ENCODE measurements at places on chromosomes 5 and 9.

DNA sequence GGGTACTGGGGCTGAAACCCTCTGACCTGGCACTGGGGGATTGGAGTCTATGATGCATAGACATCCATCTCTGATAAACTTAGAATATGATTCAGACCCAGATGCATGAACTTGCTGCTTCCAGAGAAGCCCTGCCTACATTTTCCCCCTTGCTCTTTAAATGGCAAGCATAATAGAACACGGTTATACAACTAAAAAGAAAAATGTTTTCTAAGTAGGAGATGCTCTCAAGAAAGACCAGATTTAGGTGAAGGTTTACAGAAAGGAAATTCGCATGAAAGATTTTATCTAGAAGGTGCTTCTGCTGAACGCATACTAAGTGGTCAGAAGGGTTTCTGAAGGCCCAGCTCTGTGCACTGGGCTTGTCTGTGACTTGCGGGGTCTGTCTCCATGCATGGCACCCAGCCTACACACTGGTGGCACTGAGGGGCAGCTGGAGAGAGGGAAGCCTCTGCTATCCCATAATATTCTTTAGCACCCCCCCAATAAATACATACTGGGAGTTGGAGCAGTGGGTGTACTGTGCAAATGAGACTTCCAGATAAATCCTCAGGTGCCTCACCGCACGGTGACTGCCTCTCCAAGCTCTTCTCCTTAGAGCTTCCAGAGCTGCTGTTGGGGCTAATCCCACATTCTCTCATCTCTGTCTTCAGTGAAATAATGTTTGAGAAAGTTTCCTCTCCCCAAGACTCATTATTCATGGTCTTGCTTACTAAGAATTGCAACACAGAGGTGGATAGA is 114.6 kb downstream of the FSTL4 start:
- no peak for DNase-seq

- no peak for DNase-seq
These were observed 31.0 kb upstream of the FIBCD1 start for GRCh38 chr9:130970052-130970451.

DNA sequence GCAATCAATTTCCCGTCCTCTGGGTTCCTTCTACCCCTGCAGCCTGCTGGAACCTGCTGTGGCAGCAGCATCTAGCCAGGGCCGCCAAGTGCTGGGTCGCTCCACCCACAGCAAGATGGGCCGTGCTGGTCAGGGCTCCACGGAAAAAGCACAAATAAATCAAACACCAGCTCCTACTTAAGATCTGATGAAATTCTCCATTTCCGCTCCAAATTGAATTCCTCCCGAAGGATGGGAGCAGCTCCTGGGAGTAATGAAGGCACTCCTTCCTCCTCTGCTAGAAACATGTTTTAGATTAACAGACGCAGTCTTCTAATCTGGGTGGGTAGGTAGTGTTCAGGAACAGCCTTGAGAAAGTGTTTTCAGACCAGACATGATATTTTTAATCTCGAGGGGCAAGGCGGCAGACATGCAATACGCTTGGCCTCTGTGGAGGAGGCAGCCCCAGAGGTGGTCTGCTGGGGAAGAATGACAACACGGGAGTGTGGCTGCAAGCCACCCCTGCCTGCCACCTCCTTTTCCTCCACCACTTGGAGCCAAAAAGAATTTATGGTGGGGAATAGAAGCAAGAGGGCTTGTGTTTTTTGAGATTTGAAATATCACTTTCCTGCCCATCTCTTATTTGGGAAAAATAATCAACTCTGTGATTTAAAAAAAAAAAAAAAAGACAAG is 194.1 kb downstream of the AOPEP start:
- DNase-seq = no peak

DNA sequence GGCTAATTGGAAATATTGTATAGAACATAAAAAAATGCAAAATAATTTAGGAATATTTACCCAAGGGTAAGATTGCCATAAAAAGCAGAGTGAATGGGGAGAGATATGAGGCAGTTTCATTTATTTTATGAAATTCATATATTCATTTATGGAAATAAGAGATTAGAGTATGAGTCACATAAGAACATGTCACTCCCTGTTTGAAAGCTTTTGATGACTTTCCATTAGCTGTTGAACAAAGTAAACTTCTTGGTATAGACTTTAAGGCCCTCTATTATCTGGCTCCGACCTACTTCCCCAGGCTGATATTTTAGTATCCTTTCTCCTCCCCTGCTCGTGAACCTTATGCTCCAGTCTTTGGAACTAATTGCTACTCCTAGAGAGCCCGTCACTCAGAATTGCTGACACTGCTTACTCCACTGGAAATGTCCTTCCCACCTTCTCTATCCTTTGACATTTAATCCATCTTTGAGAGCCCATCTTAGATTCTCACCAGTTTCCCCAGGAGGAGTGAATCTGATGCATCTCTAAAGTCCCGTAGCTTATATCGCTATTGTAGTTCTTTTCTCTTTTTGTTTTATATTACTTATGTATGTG is 8.9 kb upstream of the ACTBL2 start:
- no peak for DNase-seq

DNA sequence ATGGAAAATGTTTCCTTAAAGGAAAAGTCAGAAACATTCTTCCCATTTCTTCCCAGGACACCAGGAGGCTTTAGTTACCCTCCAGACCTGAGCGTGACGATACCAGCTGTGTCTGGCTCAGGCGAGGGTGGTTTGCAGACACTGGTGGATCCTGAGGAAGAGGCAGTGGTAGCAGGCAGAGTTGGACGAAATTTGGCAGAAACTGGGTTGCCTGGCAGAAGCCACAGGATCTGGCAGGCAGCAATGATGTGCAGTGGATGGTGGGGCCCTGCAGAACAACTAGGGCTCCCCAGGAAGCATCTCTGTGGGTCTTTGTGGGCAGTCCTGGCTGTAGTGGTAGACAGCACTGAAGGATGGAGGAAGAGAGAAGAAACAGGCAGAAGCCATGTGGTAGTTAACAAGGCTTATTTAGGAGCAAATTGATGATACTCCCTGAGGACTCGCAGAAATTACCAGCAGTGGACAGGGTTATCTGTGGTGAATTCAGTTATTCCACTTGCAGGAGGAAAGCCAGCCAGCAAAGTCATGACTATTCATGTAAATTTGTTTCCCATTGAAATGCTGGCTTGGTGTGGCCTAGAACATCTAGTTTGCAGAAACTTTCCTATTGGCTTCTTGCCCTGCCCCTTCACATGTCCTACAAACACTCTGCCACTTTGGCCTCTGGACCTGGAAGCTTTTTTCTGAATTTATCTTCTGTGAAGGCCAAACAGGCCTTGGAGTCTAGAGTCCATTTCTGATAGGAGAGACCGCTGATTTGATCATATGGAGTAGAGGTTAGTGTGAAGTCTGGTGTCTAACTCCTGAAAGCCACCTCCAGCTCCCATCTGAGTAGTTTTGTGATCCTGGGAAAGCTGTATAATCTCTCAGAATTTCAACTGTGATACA is 212.0 kb downstream of the DMRT2 start:
- DNase-seq = no peak

DNA sequence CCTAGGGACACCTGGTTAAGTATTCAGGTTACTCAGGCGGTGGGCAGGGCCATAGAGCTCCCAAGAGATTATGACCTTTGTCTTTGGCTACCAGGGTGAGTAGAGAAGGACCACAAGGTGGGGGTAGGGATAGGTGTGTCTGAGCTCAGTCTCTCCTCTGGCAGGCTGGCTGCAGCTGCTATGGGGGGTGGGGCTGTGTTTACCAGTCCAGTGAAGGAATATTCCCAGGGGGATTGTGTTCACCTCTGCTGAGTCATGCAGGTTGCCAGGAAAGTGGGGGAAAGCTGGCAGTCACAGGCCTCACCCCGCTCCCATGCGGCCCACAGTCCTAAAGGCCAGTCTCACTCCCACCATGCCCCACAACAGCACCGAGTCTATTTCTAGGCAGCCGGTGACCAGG is 53.6 kb upstream of the POU5F2 start:
- no peak for DNase-seq

- DNase-seq = no peak
These were observed 229.1 kb downstream of the PJA2 start for GRCh38 chr5:109180668-109181067.

DNA sequence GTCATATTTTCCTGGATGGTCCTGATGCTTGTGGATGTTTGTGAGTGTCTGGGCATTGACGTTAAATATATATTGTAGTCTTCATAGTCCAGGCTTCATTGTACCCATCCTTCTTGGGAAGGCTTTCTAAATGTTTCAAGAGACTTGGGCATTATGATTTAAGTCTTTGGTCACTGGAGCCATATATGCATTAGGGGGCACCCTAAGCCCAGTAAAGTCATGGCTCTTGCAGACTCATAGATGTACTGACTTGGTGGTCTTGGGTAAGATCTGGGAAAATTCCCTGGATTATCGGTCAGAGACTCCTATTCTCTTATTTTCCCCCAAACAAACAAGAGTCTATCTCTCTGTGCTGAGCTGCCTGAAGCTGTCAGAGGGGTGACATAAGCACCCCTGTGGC is 271.1 kb downstream of the TRIM36 start:
- no peak for DNase-seq

DNA sequence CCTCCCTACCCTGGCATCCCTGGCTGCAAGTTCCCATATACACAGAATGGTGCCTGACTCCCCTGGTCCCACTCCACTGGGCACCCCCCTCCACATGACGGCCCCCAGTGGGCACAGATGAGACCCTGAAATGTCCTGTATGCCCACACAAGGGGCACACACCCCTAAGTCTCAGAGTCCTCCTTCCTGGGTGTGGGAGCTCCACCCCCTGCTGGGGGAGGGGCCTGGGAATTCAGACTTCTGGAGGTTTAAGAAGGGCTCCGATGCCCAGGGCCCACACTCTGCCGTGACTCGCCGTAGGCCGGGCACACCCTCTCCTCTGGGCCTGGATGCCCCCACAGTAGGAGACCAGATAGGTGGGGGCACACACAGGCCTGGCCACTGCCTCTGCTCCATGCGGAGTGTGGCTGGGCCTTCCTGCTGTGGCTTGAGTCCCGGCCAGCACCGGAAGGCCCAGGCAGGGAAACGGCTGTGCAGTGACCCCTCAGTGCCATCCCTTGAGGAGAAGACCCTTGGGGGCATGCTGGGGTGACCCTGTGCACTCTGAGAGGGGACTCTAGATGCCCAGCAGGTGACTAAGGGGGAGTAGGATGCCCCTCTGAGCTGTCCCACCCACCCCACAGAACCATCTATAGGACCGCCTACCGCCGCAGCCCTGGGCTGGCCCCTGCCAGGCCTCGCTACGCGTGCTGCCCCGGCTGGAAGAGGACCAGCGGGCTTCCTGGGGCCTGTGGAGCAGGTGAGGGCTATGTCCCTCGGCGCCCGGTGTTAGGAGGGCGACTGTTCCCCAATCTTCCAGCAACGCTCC is 6.5 kb downstream of the EGFL7 start:
- no peak for DNase-seq

All from stimulated activated CD4-positive, alpha-beta T cell treated with anti-CD3 and anti-CD28 coated beads, Interleukin-12 subunit alpha, Interleukin-12 subunit beta, amount 100 ng/mL, for 48 hours (primary cell).